IMR-90 (cell line): ENCODE measurements at places on chromosomes 16 and 17.

DNA sequence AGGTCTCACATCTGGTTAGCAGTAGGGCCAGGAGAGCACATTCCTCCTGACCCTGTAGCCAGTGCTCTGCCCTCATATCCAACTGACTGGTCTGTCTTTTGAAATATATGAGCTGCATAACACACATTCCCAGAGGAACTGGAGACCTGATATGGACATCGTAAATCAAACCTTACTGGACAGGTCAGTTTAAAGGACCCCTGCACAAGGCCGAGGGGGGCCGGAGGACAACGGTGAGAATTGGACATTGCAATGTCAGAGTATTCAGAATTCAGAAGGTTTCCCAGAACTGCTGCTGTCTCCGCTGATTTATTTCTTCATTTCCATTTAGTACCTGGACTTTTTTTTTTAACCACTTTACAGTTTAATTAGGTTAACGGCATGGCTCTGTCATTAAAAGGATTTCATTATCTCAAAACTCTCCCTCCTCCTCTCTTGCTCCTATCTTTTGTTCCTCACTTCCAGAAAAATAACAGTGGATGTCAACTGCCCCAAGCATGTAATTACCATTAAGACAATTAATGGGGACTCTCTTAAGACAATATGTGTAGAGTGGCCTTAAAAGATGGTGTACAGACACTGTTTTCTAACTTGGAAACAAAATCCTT is 4.9 kb downstream of the PMFBP1 start:
- no peak for DNase-seq

DNA sequence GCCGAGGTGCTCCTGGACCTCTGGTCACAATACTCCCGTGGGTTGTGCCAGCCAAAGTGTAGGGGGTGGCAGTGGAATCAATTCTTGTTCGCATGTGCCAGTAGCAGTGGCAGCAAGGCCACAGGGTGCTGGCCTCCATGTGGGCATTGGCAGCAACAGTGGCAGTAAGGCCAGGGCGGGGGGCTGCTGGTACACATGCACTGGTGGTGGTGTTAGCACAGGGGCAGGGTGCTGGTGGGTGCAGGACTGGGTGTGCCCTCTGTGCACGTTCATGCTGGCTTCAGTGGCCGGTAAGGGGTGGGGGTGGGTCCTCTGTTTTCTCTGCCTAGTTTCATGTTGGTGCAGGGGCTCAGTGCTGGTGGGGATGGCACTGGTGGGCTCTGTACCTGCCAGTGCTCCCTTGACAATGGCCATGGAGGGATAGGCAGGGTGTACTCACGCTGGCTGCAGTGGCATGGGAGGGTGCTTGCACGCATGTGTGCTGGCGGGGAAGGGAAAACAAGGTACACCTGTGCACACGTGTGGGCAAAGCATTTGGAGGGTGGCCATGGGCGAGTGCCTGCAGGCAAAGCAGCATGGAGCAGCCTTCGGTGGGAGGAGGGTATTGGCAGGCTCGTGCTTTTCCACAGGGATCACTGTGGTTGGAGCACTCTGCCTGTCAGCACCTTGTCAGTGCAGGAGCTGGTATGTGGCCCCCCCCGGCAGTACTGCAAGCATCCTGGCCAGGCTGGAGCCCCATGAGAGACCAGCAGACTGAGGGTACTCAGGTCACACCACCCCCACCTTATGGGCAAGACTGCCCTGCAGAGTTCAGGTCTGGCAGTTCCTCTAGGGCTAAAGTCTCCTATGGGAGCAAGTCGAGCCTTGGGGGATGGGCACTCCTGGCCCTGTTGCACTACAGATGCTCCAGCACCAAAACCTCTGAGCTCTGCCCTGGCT is 35.8 kb downstream of the NF1 start:
- no peak for DNase-seq

DNA sequence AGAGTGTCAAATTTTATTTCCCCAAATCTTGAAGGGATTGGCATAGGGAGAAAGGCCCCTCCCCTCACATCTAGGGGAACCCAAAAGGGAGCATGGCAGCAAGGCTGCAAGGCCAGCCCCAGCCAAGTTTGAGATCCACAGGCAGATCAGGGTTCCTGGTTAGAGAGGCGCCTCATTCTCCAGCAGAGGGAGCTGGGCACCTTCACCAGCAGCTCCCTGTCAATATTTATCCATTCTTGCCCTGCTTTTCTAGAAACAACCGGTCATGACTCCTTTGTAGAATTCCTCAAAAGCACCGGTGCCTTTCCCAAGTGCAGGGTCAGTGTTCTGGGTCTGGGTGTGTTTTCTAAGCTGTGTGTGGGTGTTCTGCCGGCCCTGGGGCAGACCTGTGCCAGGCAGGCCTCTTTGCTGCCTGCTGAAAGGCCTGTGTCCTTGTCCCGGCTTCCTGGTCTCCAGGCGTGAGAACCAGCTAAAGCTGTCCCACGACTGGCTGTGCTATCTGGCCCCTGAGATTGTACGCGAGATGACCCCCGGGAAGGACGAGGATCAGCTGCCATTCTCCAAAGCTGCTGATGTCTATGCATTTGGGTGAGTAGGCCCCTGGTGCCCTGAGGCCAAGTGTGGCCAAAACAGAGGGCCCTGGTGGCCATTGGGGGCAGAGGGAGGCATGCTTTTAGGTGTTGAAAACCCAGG is 21.2 kb upstream of the LGALS9 start:
- peak; percentile 27 for DNase-seq

GRCh38 chr16:87326151-87326571 is 9.0 kb upstream of the C16orf95 start:
- DNase-seq: no peak

- no peak for DNase-seq
These were observed 18.4 kb downstream of the CNTNAP1 start for GRCh38 chr17:42700586-42701289.

DNA sequence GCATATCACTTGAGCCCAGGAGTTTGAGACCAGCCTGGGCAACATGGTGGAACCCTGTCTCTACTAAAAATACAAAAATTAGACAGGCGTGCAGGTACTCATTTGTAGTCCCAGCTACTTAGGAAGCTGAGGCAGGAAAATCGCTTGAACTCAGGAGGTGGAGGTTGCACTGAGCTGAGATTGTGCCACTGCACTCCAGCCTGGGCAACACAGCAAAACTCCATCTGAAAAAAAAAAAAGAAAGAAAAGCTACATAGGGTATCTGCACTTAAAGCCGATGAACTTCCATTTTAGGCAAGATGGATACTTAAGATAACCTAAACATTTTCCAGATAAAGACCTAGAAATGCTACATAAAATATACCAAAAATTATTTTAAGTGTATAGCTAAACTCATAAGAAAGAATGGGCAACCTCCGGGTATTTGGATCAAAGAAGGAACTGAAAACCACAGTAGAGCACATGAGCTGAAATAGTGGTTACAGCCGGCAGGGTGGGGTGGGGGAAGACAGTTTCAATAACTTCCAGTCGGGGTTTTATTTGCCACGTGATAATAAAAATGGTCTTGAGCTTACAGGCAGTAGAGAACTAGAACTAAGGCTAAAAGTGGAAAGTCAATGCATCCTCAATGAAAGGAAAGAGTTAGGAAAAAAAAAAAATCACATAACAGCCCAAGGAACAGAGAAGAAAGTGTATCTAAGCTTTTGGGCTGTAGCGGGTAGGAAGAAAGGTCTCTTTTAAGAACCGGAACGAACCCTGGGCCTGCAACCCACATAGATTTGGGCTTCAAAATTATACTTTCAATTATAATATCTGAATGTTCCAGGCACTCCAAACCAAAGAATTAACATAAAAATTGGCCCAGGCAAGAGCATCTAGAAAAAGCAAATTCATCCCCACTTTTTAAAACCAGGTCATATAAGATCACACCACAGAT is 53.1 kb downstream of the CFDP1 start:
- no peak for DNase-seq

- no peak for DNase-seq
These were observed 9.3 kb upstream of the KRT17 start for GRCh38 chr17:41633556-41634199.

- no peak for DNase-seq
These were observed 708 bp upstream of the NFAT5 start for GRCh38 chr16:69564845-69565670.

DNA sequence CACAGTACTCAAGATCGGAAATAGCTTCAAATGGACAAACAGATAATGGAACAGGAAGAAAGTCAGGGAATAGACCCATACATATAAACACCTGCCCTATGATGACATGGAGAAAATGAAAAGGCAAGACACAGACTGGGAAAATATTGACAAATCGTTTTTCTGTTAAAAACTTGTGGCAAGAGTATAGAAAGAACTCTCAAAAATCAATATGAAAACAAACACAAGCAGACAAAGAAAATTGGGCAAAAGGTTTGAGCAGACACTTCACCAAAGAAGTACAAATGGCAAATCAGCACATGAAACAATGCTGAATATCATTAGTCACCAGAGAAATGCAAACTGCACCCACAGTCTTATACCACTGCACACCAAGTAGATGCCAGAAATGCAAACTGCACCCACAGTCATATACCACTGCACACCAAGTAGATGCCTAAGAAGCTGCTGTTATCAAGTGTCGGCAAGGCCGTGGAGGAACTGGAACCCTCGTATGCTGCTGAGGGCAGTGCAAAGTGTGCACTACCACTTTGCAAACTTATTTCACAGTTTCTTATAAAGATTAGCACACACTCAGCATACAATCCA is 123.5 kb upstream of the CHMP6 start:
- no peak for DNase-seq

DNA sequence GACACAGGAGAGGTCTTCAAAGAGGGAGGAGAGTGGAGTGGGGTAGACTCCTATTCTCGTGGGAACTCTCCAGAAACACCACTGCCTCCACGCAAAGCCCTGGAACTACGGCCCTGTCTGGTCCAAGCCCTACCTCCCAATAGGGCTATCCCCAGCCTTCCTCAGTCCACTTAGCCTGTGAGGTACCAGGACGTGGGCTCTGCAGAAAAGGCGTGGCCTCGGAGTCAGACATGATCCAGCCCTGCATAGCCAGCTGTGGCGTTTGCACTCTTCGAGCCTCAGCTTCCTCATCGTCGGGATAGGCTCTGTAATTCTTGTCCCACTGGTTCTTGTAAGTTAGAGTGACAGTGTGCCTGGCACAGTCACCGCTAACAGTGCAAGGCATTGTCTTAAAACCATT is 13.8 kb downstream of the ENDOV start:
- no peak for DNase-seq

GRCh38 chr17:4838309-4838785 is 5.2 kb downstream of the MINK1 start:
- no peak for DNase-seq

- DNase-seq: peak; percentile 99
These were observed 29.4 kb downstream of the COG7 start for GRCh38 chr16:23423496-23424049.

- DNase-seq: no peak
These were observed 54.3 kb downstream of the WSB1 start for GRCh38 chr17:27348196-27348595.
